Activated effector memory CD4-positive, alpha-beta T cell treated with Interleukin-2 at 50 U/mL for 16 hours (primary cell): ENCODE measurements at places on chromosomes 11 and 22.
A peak's percentile ranks its signal among the peaks of the same experiment; 100 is the strongest.

DNA sequence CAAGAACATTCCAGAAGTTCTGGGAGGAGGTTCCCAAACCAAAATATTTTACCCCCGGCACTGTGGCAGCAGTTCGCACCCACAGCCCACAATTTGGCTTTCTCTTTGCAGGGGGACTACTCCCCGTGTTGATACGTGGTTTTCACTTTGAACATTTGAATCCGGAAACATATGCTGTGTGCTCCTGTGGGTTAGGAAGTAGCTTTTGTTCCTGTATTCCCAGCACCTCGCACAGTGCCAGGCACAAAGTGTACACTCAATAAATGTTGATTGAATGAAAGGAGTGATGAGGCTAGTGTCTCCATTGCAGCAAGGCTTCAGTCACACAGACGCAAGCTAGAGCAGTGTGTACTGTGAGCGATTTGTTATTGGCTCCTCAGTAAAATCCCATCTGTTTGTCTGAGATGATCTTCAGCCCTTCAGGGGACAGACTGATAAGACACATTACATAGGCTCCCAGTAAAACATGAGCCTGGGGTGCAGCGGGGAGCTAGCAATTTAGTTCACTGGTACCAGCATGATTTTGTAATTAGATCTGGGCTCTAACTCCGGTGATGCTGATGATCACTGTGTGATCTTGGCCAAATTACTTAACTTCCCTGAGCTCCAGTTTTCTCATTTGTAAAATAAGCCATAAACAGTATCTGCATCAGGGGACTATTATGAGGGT, 2.2 kb downstream of the LAYN start:
- DNase-seq = no peak

- DNase-seq = no peak
Observed at GRCh38 chr11:65440831-65441499, 18.4 kb downstream of the NEAT1 start.

- no peak for DNase-seq
Observed at GRCh38 chr11:82932564-82932963, 31.0 kb downstream of the DDIAS start.

DNA sequence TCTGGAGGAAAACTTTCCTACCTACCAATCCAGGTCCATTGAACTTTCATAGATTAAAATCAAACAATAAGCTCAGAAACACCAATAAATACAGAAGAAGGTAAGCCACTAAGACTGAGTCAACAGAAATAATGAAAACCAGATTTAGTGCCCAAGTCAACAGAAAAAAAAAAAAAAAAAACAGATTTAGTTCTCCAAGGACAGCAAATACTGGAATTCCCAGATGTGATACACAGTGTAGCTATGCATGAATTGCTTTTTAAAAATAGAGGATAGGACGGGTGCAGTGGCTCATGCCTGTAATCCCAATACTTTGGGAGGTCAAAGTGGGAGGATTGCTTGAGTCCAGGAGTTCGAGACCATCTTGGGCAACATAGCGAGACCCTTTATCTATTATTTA, 15.7 kb downstream of the DMC1 start:
- no peak for DNase-seq

- DNase-seq = no peak
Observed at GRCh38 chr22:30555282-30556210, 9.0 kb upstream of the SEC14L6 start.

GRCh38 chr22:49962012-49962750, 1.6 kb downstream of the PIM3 start:
- peak; percentile 68 for DNase-seq

DNA sequence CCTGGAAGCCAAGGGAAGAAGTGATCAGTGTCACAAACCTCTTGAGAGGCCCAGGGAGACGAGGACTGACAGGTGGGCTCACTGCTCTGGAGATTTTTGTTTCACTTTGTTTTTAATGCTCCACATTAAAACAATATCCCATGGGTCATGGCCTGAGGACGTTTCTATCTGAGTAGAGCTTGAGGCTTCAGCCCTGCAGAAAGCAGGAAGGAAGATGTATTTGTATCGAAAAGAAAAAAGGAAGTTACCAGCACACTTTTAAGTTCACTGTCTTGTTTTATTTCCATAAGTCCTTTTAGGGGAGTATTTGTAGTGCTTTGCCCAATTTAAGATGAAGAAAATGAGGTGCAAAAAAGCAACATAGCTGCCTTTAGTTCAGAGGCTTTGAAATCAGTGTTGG, 191.1 kb downstream of the GRIK4 start:
- no peak for DNase-seq

GRCh38 chr11:120295099-120295498, 30.0 kb upstream of the TLCD5 start:
- no peak for DNase-seq

DNA sequence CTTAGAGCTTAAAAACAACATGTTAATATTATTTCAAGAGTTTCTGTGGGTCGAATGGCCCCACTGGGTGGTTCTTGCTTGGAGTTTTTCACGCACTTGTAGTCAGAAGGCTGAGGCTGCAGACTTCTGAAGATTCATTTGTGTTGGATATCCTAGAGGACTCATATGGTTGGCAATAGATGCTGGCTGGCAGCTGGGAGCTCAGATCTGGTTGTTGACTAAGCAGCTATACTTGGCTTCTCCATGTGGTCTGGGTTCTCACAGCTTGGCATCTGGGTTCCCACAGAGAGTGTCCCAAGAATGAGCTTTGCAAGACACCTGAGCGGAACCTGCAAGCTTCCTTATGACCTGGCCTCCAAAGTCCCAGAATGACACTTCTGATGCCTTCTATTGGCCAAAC, 163.9 kb upstream of the ZC3H12C start:
- no peak for DNase-seq

DNA sequence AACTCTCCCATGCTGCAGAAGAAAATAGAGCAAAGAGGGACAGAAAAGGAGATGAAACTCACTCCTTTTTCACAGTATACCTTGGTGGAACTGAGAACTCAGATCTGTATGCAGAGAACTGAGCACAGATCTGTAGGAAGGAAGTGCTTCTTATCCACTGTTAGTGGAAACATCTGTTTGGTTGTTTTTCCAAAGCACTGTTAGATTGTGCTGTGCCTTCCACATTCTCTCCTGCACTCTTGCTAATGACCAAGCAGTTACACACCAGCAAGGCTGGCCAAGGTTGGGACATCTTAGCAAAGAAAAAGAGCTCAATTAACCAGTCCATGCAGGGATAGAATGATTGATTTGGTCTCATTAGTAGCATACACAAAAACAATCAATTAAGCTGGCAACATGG, 20.1 kb upstream of the SIK2 start:
- no peak for DNase-seq

DNA sequence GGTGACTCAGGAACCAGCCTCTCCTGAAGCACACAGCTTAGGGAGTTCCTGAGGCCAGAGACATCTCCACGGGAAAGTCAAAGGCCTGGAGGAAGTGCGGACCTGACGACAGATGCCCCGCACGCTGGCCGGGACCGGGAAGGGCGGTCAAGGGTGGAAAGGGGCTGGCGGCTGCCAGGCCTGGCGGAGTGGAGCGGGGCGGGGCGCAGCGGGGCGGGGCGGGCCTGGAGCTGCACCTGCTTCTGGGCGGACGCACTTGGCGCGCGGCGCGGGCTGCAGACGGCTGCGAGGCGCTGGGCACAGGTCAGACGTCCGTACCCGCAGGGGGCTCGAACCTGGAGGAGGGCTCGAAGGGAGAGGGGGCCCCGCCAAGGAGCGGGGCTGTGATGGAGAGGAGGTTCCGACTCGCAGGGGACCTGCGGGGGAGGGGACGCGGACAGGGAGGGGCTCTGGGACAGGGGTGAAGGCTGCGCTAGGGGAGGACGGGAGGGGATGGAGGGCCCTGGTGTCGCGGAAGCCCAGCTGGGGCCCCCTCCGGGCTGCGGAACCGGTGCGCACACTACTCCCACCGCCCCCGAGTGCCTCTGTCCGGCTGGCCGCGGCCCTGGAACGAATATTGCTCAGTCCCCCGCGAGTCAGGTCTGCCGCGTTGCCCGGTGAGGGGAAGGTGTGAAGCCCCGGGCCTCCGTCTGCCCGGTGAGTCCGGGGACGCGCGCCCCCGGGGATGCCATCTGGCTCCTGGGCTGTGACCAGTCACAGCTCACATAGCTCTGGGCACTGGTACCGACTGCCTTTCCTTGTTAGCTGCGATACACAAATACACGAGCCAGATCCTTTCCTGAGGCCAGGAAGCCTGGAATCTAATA, at the start of gene TMEM45B:
TSS of gene TMEM45B (plus strand) at position 253 of the 866 bp plus-strand sequence. CDS start 36,635 bp downstream, outside the sequence.
- DNase-seq = peak; percentile 45

DNA sequence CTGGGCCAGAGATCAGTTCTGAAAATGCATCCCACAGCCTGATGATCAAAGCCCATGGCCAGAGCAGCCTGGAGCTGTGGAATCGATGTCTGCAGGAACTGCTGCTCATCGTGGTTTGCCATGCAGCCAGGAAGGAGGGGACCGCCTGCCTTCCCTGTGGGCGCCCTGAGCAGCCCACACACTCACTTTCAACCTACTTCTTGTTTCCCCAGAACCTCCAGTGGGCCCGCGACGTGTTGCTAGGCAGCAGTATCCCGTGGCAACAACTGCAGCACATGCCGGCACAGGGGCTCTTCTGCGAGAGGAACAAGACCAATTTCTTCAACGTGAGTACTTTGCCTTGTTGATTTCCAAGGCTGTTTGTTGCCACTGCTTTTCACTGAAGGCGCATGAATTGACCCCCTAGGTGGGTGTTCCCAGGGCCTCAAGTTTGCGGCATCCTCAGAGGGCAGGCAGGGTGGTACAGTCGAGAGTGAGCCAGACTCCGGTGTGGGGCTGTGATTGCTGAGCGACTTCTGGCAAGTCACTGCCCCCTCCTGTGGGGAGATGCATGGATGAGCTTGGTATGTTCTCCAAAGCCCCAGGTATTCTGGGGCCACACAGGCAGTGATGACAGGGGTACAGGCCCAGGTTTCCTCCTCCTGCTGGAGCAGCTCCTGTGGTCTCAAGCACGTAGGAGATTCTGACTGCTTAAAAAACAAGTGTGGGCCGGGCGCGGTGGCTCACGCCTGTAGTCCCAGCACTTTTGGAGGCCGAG, 47.0 kb upstream of the SUSD2 start:
- DNase-seq = no peak

DNA sequence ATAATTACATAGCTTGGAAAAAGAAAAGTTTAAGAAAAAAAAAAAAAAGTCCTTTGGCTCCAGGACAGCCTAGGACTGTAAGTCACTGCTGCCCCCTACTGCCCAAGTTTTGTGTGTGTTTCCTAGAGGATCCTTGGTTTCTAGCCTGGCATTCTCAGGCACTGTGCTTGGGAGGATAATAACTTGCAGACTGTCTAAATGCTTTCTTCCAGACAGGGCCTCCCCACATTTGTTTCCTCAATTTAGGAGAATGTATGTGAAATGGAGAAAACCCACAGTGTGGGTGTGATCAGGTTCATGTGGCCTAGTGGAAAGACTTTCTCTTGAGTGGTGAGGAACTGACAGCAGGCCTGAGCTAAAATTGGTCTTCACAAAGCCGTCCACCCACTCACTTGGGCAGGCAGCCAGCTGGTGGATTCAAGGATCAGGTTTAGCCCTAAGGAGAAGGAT, 191.0 kb downstream of the NAV2 start:
- DNase-seq = peak; percentile 5

GRCh38 chr11:110453684-110454354, 24.1 kb downstream of the FDX1 start:
- DNase-seq = no peak

DNA sequence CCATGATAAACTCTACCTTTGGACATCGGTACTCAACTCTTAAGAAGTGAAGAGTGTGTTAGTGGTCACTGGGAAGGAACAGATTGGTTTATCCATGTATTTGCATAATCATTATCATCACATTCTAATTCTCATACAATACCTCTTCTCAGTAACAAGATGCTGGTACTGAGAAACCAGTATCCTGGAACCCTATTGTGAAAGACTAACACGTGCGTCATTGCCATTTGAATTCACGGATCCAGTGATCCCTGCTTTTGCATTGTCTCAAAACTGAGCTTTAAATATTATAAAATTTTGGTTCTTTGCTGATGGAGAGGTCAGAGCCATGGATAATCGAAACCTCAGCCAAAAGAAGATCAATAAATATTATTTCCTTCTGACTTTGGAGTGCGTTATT, 35.2 kb downstream of the KIRREL3 start:
- no peak for DNase-seq

DNA sequence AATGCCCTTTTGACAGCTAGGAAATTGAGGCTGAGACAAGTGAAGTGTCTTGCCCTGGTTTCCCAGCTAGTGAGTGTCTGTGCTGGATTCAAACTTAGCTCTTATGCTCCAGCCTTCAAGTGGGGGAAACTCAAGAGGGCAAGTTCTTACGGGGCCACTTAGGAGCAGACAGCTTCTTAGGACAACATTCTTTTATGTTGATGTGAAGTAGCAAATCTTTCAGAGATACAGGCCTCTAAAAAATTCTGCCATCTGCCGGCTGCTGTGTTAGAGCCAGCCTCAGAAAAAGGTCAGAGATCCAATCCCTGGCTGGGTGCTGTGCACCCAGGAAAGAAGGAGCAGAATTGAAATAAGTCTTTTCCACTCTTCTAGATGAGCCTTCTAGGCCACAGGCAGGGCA, 26.6 kb downstream of the TIMP3 start:
- DNase-seq = no peak

GRCh38 chr11:109037856-109038780, 373.2 kb downstream of the DDX10 start:
- no peak for DNase-seq

DNA sequence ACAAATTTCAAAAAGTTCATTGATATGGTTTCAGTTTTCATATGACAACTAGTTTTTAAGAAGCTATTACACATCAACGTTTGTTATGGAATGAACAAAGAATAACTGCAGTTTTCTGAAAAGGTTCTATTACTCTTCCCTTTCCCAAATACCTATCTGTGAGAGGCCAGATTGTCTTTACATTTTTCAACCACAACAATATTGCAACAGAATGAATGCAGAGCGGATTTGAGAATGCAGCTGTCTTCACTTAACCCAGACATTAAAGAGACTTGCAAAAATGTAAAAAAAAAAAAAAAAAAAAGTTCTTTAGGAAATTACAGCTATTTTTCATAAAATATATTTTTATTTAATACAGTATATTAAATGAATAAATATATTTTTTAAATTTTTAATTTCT, 250.8 kb downstream of the DDX10 start:
- no peak for DNase-seq

DNA sequence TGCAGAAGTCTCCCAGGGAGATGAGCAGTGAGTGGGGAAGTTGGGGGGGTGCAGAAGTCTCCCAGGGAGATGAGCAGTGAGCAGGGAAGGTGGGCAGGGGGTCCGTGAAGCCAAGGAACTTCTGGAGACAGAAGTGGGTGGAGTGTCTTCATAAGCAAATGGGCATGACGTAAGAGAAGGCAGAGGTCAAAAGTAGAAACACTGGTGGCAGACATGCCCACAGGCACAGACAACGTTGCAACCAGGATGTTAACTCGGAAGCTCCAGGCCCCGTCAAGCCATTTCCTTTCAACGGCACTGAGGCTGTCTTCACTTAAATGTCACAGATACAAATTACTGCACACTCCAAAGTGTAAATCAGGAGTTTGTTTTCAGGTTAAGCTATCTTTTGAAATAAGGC, 186.1 kb downstream of the SHANK2 start:
- DNase-seq = no peak

DNA sequence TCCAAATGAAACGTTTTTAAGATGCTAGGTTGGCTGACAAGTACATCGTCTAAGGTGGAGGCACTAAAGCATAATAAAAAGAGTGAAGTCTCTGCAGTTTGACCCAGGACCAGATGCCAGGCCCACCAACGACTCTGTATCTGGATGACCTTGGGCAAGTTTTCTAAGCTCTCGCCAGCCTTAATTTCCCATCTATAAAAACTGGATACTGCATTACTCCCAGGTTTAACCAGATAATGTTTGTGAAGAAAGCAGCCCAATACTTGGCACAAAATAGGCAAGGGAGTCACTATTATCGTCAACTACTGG, 49.0 kb downstream of the FAM83F start:
- DNase-seq = no peak
